ENCODE measurements at places on chromosomes 12 and 14. TPM values are rescaled to one million over a fixed set of nuclear protein-coding genes. Genes with fewer than 3 reads are reported as not detected.

DPY19L2 gene
- total RNA-seq = under 0.01 TPM

B4GALNT3 gene
- total RNA-seq = 5.5 TPM

IL22 gene
- total RNA-seq = not detected

FOXN4 gene
- not detected for total RNA-seq

MOK gene
- total RNA-seq = 2.6 TPM

Measured in tracheal epithelial cell (primary cell).